ENCODE measurements at places on chromosomes 11 and 22.

- DNase-seq: no peak
Observed at GRCh38 chr22:47277531-47277930, 515.1 kb downstream of the TBC1D22A start.

GRCh38 chr22:40410272-40410671 lies 39.9 kb downstream of the SGSM3 start:
- DNase-seq: no peak

GRCh38 chr11:82733444-82734119 lies at the start of gene FAM181B:
Gene FAM181B, minus strand, starts transcription at chr11:82733864. Its CDS starts 135 bp downstream, at chr11:82733729.
- no peak for DNase-seq

DNA sequence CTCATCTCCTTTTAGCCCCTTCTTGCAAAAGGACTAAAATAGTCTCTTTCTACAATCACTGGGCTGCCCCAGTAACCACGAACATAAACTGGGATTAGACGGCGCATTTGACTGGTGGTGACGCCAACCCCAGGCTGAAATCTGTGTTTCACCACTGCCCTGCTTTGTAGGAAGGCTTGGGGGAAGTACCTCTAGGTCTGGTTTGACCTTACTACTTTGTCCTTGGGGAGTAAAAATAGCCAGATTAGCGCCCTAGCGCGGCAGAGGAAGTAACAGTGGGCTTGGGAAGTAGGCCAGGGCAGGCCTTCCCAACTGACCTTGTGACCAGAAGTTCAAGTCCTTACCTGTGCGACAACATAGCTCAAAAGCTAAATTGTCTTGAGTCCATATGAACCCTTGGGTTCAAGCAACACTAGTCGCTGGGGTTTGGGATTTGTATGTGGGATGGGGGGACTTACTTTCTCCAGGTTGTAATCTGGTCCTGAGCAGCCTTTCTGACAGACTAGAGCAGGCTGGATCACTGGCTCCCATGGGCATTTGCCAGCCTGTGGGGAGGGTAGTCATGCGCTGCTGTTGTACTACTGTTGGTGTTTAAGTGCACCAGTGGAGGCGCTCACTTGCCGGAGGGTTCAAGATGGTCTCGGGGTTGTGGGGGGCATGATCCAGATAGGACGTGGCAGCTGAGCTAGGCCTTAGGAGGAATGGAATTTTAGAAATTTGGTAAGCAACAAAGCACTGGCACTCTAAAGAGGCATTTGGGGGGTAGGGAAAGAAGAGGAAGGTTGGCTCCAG lies 953 bp upstream of the PACS1 start:
- DNase-seq: no peak

GRCh38 chr11:119752345-119752871 lies 23.4 kb upstream of the NECTIN1 start:
- no peak for DNase-seq
